CD4-positive, alpha-beta T cell treated with Interleukin-2 at 100 ng/mL for 4 hours (primary cell): ENCODE measurements at places on chromosomes 3 and 15.

GRCh38 chr3:42663581-42664437, 10.3 kb downstream of the ZBTB47 start:
- no peak for DNase-seq

DNA sequence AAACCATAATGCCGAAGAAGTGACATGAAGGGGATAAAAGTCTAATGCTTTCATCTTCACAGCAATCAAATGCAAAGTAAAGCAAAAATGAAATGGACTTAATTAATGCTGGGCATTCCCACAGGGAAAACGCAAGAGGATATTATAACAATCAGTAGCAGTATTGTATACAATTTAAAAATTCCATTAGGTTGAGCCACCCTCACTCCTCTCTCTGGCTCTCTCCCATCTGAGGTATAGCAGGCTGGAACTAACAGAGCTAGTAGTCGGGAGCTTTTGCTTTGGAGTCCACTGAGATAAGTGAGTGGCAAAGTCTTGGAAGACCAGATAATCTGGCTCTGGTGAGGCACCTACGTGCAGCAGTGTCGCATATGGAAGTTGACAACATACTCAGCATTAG, 33.9 kb downstream of the DET1 start:
- DNase-seq: no peak

GRCh38 chr3:134754768-134755559, 40.1 kb upstream of the EPHB1 start:
- DNase-seq: peak; percentile 12

DNA sequence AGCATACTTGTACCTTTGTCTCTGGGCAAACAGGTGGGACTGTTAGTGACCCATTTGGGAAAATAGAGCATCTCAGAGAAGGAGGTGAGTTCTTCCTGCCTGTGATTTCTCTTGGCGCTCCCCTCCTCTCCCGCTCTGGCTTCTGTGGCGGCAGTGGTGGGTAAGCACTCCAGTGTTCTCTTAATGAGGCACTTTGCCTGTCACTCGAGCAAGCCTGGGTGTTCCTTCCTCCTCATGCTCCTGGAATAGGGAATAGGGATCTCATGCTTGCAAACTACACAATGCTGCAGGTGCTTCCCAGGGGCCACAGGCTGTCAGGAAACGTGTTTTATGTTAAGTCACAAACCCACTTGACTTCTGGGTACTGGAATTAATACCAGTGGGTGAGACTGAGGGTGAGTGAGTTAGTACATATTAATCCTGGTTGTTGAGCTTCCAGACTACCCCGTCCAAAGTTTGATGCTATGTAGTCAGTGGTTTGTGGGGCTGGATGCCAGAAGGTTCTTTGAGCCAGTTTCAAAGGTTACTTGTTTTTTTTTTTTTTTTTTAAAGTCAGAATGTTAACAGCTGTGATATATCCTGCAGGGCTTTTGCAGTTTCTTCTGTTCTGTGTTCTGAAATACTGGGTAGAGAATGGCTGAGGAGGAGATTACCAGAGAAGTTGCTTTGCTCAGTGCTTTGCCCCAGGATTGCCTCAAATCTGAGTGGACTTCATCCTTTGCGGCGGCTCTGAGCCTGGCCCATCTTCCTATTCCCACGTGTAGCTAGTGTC, 30.5 kb downstream of the EDEM1 start:
- DNase-seq: no peak

DNA sequence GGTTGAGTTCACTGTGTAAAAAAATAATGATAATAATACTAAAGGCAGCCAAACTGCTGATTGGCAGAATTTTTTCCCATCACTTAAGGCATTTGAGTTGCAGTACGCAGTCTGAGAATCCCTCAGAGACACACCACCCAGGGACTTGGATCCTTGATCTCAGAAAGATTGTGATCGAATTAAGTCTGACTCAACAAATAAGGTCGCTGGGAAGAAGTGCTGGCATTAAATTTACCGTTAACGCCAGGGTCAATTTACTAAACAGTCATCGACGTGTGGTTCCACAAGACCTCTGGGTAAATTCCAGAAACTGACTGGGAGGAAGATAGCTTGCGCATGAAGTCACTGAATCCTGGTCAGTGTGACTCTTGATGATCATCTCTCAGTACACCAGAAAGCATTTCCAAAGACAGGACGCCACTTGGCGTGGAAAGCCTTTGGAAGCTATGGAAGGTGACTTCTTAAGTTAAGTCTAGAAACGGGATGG, 48.3 kb upstream of the CGNL1 start:
- no peak for DNase-seq

- DNase-seq: no peak
These were observed 62.7 kb downstream of the TASOR start for GRCh38 chr3:56620371-56620770.

GRCh38 chr3:9770276-9770812, 597 bp upstream of the CAMK1 start:
- no peak for DNase-seq

DNA sequence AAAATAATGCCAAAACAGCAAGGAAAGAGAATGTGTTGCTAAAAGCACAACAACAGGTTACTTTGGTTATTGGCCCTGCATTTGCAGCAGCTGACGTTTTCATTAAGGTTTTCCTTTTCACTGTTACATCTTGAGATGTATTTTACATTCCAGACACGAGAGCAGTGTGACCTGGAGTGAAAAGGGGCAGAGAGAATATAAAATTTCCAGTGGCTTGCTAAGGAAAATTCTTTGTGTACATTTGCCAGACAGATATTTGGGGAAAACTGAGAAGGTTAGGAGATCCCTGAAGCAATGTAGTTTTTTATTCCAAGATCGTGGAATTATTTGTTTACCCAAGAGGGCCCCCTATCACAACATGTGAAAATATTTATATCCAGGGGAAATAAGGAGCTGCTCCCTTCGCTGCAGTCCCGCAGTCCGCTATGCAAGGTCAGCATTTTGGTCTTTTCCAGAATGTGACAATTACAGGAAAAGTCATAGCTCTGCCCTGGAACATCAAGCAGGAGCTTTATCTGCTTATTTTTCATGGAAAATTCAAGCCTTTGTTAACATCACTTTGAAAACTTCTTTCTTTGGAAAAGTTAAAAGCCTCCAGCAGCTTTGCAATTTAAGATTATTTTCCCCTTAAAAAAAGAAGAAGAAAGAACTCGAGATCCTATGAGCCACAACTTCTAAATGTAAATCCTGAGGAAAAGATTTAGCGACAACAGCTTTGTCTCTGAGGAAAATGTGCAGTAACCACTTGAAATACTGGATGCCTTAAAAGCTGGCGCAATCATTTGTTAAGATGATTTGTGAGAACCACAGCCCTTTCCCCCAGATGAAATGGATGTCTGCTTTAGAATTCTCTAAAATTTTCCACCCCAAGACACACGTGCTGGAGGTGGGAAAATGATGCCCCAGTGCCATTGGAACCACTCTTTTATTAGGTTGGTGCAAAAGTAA, 256.4 kb upstream of the TPM1 start:
- DNase-seq: no peak

DNA sequence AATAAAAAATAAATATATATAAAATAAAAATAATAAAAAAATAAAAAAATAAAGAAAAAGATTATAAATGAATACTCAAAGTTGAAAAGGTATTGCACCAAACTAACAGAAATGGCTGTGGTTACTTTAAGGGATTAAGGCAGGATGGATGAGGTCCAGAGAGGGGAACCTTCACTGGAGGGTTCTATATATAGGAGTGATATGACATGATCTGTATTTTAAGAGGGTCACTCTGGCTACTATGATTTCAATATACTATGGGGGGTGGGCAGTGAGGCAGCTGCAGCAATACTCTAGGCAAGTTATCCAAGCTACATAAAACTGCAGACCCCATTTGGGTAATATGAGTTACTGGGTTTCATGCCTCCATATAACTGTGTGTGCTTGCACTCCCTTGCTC, 24.6 kb downstream of the ACAD11 start:
- DNase-seq: no peak

- DNase-seq: no peak
These were observed 258.8 kb upstream of the GBE1 start for GRCh38 chr3:82020282-82020681.

DNA sequence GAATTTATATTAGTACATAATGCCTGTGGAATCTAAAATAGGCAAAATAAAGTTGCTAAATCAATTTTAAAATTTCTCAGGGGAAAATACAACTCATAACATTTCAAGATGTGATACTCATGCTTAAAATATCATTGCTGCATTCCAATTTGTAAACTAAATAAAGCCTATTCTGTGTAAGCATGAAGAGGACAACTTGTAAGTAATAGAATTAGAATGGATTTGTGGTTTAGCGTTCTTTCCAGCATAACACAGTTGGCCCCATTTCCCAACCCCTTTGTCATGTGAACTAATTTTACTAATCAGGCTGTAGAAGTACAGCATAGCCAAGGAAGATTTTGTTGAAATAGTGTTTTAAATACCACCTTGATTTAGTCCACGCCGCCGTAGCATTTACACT, 437.2 kb downstream of the SI start:
- DNase-seq: no peak

GRCh38 chr15:27210176-27210575, 239.2 kb downstream of the GABRG3 start:
- DNase-seq: no peak

GRCh38 chr3:54046641-54047214, 75.6 kb upstream of the CACNA2D3 start:
- DNase-seq: no peak

GRCh38 chr3:117439812-117440211, 730.2 kb downstream of the TUSC7 start:
- no peak for DNase-seq

DNA sequence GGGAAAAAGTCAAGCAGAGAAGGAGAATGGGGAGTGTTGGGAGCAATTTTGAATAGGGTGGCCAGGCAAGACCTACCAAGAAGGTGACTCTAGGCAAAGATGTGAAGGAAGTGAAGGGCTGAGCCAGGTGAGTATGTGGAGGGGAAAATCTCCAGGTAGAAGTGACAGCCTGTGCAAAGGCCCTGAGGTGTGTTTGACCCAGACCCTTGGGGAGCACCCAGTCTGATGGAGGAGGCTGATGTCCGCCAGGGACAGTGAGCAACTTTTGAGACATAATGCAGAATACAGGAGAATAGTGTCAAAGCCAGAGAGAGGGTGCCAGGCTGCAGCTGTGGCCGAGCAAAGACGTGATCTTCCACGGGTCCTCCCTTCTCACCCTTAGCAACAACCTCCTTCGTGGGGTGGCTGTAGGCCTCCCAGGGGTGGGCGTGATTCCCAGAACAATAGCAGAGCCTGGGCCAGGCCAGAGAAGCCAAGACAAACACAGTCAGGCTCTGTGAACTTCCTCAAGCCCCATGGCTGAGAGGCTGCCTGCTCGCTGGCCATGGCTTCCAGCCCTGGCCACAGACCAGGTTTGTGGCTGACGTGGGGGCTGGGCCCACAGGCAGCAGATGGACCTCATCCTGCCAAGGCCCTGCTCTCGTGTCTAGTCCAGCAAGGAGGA, 58.1 kb downstream of the SLC6A6 start:
- no peak for DNase-seq

- DNase-seq: peak; percentile 20
These were observed 18.2 kb downstream of the DNAJB8 start for GRCh38 chr3:128448491-128448890.

DNA sequence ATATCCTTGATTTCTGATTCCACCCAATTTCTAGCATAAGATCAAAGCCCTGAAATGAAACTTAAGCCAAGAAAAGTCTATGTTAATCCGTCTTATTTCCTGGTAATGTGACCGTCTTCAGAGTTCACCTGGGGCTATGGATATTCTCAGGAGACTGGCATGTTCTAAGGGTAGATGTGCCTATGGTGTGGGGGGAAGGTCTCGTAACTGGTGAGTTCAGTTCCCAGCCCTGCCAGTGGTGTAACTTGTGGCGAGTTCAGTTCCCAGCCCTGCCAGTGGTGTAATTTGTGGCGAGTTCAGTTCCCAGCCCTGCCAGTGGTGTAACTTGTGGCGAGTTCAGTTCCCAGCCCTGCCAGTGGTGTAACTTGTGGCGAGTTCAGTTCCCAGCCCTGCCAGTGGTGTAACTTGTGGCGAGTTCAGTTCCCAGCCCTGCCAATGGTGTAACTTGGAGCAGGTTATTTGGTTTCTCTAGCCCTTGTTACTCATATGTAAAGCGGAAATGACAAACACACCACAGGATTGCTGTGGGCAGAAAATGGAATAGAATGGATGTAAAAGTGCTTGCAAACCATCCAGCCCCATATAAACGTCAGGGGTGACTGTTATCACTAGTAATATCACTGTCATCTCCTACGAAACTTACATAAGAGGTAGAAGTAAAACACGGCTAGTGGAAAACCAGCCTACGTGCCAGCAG, 30.4 kb downstream of the SLC51A start:
- peak; percentile 28 for DNase-seq

GRCh38 chr15:66004618-66005262, 135.4 kb downstream of the RAB11A start:
- no peak for DNase-seq

DNA sequence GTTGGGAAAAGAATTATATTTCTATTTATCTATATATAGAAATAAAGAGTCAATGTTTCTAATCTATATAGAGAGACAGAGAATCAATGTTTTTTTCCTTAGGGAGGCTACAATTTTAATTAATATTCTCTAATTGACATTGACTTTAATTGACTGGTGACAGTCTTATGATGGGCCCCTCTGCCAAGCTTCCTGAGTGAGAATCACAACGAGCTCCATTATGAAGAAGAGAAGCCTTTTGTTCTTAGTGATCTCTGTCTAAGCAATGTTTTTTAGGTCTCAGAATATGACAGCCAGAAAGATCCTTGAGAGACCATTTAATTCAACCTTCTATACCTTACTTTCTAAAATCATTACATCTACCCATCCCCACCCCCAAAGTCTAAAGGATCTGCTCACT, 70.9 kb downstream of the IGSF11 start:
- no peak for DNase-seq
